ENCODE measurements at places on chromosomes 7 and 10.
A peak's percentile ranks its signal among the peaks of the same experiment; 100 is the strongest.

DNA sequence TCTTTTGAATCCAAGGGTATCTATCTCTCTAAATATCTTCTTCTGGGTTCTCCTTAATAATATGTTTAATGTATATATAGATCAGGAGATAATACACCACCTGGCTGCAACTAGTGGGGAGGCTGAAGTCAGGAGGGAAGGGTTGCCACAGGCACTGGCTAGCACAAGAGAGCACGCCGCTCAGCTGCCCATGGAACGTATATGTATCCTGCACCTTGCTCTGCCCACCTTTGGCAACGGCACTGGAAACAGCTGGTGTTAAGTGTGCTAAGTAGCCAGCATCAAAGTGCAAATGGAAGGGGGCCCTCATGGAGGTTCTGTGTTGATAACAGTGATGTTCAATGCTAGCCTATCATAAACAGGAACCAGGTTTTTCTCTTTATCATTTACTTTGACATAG is 49.8 kb upstream of the FAM133B start:
- no peak for DNase-seq

DNA sequence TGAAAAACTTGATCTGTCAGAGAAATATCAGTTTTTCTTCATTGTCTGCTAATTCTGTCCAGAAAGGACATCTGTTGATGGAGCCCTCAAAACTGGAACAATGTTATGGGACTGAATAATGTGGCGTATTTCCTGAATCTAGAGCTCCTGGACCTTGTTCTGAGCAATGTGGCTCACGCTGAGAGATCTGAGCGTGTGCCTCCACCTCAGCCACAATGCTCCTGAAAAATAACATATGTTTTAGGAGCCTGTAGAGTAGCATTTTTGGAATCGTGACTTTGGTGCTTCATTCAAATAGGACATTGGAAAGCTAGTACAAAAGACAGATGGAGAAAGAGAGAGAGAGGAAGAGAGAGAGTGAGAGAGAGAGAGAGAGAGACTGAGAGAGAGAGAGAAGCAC is 110.3 kb downstream of the BMPER start:
- DNase-seq: no peak

DNA sequence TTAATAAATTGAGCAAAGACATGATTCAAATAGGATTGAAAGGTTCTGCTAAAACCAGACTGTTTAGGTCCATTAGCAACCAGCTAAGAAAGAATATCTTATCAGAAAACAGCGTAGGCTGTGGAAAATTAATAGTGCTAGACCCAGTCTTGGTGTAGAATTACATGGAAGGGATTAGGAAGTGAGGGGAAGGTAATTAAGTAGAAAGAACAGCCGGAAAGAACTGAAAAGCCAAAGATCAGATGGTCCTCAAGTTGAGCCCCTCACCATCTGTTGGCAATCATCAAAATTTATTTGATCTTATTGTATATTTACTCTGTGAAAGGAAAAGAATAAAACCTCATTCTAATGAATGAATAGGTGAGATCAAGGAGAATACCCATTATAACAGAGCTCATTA is 50.1 kb downstream of the COL1A2 start:
- no peak for DNase-seq

GRCh38 chr7:117137868-117138267 is 184.6 kb downstream of the ST7 start:
- no peak for DNase-seq

DNA sequence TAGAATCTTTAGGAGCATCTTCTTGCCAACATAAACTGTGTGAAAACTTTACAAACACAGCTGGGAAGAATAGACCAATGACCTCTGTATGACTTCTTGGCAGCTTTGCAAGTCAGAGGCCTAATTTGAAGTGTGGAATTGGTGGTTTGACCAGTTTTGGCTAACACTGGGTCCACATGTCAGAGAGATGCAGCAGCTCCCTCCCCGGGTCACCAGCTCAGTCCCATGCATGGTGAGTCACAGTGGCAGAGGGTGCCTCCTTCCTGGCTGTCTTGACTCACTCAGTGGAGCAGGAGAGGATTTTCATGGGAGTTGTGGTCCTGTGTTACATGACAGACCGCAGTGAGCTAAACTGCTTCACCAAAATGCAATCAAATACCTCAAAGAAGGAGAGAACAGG is 8.2 kb upstream of the STARD3NL start:
- no peak for DNase-seq

GRCh38 chr10:43902842-43903241 is 254.2 kb upstream of the ZNF32 start:
- no peak for DNase-seq

GRCh38 chr7:152556013-152556755 is 119.8 kb downstream of the XRCC2 start:
- no peak for DNase-seq

DNA sequence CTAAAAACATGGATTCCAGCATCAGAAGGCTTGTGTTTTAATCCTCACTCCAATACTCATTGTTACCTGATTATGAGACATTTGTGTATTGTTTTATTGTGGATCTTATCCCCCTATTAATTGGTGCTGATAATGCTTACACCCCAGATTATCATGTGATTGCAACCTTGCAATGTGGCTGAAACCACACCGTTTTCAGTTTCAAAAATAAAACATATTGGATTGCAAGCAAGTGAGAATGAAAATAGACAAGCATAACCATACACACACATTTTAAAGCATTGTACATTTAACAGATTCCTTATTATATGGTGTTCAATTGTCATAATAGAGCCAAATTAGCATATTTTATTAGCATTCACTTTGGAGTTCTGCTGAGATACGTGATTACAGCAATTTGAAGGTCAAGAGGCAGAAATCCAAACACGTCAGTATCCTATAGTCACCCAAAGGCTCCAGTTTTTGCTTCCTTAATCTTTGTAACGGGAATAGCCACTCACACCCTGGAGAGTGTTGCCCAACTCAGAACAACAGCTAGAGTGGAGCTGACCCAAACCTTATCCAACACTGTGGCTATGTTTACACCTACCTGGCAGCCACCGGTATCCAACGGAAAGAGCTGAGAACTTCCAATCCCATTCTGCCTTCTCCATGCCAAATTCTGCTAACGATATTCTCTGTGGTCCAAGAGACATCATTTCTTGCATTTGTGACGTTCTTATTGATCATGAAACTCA is 317.1 kb upstream of the KLF6 start:
- no peak for DNase-seq

- no peak for DNase-seq
Measured at GRCh38 chr10:77702166-77702565, 64.6 kb upstream of the KCNMA1 start.

- no peak for DNase-seq
Measured at GRCh38 chr7:101932083-101932482, 114.7 kb downstream of the CUX1 start.

DNA sequence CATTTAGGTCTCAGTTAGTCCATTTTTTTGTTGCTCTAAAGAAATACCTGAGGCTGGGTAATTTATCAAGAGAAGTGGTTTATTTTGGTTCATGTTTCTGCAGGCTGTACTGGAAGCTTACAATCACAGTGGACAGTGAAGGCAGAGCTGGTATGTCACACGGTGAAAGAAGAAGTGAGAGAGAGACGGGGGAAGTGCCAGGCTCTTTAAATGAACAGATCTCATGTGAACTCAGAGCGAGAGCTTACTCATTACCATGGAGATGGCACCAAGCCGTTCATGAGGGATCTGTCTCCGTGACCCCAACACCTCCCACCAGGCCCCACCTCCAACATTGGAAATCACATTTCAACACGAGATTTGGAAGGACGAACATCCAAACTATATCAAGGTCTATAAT is 18.9 kb upstream of the PNLIPRP3 start:
- no peak for DNase-seq

- no peak for DNase-seq
Measured at GRCh38 chr10:94757916-94758315, 4.6 kb upstream of the CYP2C19 start.

DNA sequence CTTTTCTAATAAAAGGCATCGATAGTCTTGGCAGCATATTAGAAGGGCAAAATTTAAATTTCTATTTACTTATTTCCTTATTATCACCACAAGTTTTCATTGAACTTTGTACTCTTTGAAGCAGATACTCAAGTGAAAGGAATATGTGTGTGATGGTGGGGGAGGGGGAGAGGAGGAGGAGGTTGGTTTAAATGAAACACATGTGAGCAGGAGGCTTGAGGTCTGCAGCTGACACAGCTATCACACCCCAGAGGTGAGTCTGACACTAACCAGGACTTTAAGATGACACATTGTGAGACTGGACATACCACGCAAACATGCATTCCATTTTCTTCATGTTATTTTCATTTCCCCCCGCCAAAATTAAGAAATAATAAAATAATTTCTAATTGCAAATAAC is 63.3 kb downstream of the CTTNBP2 start:
- DNase-seq: no peak

DNA sequence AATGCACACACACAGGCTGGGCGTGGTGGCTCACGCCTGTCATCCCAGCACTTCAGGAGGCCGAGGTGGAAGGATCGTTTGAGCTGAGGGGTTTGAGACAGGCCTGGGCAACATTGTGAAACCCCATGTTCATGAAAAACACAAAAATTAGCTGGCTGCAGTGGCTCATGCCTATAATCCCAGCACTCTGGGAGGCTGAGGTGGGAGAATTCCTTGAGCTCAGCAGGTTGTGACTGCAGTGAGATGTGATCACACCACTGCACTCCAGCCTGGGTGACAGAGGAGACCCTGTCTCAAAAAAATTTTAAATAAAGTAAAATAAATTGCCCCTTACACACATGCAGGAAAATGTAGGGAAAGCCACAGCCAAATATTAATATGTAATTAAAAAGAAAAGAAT is 44.1 kb downstream of the RNF32 start:
- DNase-seq: no peak

DNA sequence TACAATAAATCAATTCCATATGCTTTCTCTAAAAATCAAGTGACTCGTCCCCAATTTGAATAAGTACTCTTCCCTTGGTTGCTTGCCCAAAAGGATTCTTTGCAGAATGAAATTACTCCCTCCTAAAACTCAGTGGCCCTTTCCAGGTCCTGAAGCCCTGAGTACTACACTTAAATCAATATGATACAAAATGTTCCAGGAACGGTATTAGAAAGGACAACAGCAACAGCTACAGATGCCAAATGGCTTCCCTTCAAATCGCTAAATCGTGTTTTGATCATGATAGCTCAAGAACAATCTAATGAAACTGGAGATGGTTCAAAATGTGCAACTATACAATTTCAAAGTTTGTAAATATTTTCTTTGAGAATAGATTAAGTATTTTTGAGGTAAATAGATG is 59.4 kb downstream of the TPK1 start:
- no peak for DNase-seq

GRCh38 chr10:60495338-60496055 is 105.8 kb upstream of the ANK3 start:
- DNase-seq: peak; percentile 1

GRCh38 chr7:28433699-28434219 is 21.4 kb downstream of the CREB5 start:
- peak; percentile 9 for DNase-seq

DNA sequence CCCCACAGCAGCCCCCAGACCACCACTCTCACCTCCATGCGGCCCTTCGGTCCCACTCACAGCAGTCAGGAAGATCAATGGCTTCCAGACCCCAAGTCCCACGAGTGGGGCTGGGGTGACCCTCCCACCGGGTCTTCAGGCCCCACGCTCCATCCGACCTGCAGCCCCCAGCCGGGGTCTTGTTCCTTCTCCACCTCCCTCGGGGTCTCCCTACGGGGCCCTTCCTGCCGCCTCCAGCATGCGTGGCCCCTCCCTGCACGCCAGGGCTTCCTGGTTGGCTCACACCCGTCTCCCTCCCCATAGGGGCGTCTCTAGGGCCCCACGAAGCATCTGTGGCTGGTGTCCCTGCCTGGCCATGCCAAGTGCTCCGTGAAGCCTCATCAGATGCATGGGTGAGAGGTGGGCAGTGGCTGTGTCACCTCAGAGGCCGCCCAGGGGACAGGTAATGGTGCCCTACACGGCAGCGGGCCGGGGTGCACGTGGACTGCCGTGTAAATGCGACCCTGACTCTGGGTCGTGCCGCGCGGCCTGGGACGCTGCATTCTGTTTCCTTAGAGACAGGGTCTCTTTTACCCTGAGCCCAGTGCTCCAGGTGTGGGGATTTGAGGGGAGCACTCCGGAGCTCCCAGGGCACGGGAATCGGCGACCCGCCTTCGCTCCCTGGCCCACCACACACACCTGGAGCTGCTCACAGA is 19.9 kb downstream of the ADAP1 start:
- DNase-seq: no peak

Measured in neuronal stem cell (in vitro differentiated cells).